ENCODE measurements at places on chromosomes 3 and 15.

DNA sequence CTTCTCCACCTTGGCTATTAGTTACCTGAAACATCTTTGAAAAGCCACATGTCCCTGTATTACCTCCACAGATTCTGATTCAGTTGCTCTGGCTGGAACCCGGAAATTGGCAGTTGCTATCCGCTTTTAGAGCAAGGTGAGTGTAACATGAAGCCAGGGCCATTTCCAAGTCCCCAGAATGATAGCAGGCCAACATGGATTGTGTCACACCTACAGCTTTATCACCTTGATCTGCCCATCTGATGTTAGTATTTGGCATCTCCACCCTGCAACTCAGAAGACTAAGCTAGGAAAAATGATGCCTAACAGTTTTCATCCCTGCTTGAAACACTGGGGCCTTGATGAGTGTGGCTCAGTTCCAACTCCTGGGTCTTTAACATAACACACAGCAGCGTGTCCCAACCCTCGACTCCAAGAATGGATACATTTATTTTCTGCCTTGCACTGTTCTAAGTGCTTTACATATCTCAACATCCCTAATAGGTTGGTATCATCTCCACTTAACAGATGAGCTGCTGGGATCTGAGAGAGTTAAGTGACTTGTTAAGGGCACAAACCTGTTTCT, 21.3 kb upstream of the NUDT16 start:
- DNase-seq = no peak

- DNase-seq = peak; percentile 65
These were observed 33.0 kb downstream of the SLC12A6 start for GRCh38 chr15:34304613-34305012.

DNA sequence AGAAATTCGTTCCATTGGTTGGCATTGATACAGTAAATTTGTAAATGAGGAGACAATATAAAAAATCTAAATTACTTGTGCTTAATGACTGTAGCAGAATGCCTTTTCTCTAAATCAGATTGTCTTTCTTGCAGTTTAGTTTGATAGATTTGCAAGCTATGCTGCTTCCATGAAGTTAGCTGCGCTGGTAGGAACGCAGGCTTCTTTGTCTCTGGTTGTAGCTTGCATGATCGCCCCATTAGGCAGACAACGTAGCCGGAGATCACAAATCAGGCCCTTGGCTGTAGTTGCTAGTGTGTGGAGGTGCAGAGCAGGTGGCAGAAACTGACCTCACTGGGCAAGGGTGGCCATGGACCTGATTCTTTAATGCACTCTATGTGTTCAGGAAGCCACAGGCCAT, 6.1 kb downstream of the ZIC1 start:
- no peak for DNase-seq

GRCh38 chr3:101362406-101362805, 42.0 kb upstream of the IMPG2 start:
- no peak for DNase-seq

DNA sequence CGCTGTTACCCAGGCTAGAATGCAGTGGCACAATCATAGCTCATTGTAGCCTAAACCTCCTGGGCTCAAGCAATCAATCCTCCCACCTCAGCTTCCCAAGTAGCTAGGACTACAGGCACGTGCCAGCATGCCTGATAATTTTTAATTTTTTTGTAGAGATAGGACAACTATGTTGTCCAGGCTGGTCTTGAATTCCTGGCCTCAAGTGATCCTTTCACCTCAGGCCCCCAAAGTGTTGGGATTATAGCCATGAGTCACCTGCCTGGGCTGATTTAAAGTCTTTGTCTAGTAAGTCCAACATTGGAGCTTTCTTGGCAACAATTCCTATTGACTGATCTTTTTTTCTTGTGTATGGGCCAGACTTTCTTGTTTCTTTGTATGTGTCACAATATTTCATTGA, 28.1 kb downstream of the SPINK8 start:
- DNase-seq = no peak

DNA sequence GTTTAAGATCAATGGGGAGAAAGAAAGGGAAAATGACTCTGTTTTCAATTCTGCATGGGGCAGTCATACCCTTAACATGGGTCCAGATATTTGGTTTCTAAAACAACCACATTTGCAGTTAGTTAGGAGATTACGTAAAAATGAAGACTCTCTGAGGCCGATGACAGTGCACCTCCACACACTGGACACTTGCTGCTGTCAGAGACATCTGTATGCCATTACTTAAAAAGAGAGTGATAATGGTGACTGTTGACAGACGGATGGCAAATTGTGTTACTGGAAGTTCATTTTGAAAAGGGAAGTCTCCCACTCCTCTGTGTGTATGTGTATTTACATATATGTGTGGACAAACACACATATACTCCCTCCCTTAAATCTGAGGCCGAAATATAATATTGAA, 304.5 kb upstream of the SEMA6D start:
- no peak for DNase-seq

DNA sequence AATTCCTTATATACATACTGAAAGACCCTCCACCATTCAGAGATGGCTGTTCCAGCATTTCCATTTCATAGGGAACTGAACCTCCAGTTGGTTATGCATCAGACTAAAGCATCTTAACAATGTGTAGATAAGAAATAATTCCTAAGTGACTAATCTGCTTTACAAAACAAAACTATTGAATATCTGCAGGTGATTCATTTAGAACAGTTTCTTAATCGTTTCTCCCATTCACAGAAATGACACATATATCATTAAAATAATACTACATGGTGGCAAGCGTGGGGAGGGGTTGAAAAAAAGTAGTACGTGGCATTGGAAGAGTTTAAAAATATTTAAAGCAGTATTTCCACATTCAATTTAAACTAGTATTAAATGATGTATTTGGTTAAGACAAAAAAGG, 19.5 kb downstream of the COPS2 start:
- peak; percentile 85 for DNase-seq

- no peak for DNase-seq
These were observed 188.7 kb downstream of the IL5RA start for GRCh38 chr3:2921452-2921851.

GRCh38 chr3:123449997-123450604, 1.2 kb upstream of the ADCY5 start:
- DNase-seq = peak; percentile 28

GRCh38 chr3:129597087-129597999, 9.1 kb downstream of the PLXND1 start:
- peak; percentile 79 for DNase-seq

DNA sequence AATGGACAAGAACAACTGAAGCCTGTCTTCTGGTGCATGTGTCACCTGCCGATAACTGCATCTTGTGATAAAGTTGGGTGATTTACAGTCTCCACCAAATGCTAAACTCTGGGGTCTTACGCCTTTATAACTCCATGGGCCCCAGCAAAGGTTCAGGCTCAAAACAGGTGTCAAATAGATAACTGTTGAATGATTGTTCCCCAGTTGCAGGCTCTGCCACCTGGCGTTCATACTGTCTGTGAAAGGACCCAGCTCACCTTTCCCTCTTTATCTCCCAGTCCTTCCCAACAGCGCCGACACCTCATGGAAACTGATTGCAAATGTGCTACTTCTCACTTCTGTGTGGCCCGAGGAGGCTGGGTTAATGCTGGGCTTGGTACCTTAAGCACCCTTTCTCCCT, 8.3 kb upstream of the SNX22 start:
- no peak for DNase-seq

GRCh38 chr15:78016860-78017259, 60.7 kb downstream of the TBC1D2B start:
- DNase-seq = no peak

- DNase-seq = no peak
These were observed 682.5 kb downstream of the GRM7 start for GRCh38 chr3:7543294-7543880.

DNA sequence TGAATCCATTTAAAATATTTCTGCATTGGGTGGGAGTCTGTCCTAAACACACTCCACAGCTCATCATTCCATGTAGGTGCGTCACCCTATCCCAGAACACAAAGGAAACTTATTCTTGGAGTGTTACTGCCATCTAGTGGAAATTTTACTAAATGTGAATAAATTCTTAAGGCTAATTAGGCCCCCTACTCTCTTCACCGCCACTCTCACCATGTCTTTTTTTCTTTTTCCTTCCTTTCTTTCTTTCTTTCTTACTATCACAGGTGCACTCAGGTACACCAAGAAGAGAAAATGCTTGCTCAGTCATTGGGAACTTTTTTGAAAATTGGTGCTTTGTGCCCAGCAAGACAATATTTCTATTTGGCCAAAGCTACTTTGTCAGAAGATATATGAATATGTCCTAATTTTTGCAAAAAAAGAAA, 26.4 kb upstream of the ATP8B4 start:
- peak; percentile 85 for DNase-seq

GRCh38 chr3:50271314-50271936, 2.5 kb downstream of the SEMA3B start:
- DNase-seq = no peak

GRCh38 chr3:174251681-174252080, 607.5 kb upstream of the NAALADL2 start:
- no peak for DNase-seq

- peak; percentile 30 for DNase-seq
These were observed 245.1 kb downstream of the ZNF385D start for GRCh38 chr3:21505711-21506460.

- DNase-seq = peak; percentile 97
These were observed 241.8 kb upstream of the LRTM1 start for GRCh38 chr3:55169608-55170072.

Measured in GM23248 (cell line).